ENCODE measurements at places on chromosomes 16 and 17.

DNA sequence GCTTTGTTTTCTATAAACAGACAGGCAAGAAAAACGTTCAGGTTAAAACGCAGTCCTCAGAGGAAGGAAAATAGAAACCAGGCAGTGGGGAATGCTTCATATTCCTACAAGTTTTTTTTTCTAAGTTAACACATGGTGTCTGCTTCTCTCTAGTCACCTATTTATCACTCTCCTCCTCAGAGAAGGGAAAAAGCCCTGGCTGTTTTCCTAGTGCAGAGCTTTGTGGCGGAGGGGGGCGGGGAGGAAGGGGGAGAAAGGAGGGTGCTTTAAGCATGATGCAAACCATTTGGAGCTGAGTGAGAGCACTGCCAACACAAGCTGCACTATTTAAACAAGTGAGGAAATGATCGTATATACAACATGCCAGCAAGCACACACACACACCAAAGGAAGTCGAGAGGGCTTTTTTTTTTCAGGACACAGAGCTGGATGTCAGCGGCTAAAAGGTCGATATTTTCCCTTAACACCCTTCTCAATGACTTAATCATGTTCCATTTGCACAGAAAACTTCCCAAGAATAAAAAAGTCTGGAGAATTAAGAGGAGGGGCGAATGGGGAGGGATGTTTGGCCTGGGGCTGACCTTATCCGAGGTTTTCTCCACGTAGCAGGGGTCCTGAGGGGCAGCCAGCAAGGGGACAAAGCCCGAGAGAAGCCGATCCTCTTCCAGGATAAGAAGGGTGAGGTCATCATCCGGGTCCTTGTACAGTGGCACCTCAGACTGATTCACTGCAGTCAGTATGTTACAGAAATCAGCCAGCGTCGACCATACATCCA lies 117.4 kb downstream of the HIC1 start:
- DNase-seq, result no peak

DNA sequence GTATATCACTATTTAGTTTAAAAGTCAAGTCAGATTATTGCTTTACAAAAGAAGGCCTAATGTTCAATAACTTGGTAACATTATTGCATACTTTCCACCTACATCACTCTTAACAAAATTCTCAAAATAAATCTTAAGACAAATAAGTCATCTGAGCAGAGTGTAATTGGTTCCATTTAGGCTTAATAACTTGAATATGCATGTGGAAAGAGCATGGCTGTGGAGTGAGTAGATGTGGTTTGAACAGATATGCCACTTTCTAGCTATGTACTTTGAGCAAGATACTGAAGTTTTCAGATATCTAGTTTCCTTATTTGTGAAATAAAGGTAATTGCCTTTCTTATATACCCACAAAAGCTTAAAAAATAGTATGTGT lies 6.7 kb upstream of the EVI2A start:
- no peak for DNase-seq

DNA sequence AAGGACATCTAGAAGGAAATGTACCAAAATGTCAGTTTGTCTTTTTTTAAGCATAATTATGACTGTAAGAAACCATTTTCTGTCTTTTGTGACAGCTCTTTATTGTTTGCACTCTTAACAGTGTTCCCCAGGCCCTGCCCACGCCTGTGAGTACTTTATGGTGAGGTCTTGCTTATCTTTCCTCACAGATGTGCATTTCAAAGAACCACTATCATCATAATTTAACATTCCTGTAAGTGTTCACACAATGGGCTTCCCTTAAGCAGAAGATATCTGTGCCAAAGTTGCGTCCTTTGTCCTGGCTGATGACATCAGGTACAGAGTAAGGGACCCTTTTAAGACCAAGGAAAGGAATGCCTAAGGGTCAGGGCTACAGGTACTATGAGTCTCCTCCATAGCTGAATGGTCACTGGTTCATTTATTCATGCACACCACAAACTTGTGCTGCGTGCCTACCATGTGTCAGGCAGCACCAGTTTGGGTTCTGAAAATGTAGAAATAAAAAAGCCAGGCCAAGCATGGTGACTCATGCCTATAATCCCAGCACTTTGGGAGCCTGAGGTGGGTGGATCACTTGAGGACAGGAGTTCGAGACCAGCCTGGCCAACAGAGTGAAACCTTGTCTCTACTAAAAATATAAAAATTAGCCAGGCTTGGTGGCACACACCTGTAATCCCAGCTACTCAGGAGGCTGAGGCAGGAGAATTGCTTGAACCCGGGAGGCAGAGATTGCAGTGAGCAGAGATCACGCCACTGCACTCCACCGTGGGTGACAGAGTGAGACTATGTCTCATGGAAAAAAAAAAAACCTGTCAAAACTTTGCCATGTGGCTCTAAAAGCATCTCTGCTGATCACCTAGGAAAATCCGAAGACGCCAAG lies 55.4 kb upstream of the NLK start:
- DNase-seq, result no peak

GRCh38 chr16:49651996-49652395 lies 203.9 kb downstream of the ZNF423 start:
- DNase-seq, result no peak

GRCh38 chr16:84839054-84839453 lies 19.3 kb downstream of the CRISPLD2 start:
- no peak for DNase-seq

GRCh38 chr16:88700636-88701482 lies 5.3 kb downstream of the RNF166 start:
- no peak for DNase-seq

DNA sequence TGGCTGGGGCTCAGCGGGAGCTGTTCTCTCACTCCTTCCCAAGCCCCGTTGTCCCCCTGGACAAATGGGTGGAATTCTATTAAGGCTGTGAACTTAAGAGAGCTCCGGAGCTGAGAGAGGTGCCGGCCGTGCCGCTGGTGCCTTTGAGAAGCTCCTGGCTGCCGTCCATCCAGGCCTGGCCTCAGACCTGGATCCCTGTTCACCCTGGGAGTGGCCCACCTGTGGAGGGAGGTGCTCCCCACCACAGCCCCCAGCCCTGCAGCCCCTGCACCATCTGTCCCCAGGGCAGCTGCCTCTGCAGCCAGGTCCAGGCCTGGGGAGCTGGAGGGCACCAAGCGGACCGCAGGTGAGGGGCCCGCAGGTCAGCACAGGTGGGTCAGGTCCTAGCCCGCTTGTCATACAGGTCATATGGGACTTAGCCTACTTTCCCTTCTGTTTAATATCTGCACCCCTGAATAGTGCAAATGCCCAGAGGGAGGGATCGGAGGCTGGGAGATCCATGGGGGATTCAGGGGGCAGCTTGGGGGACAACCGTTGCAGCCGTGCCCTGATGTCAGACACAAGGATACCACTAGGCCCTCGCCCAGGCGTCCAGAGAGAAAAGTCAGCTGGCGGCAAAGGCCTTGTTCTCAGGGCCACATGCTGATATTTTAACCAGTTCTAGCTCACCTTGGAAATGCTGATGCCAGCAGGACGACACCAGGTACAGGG lies 15.2 kb upstream of the METRNL start:
- peak; percentile 5 for DNase-seq

DNA sequence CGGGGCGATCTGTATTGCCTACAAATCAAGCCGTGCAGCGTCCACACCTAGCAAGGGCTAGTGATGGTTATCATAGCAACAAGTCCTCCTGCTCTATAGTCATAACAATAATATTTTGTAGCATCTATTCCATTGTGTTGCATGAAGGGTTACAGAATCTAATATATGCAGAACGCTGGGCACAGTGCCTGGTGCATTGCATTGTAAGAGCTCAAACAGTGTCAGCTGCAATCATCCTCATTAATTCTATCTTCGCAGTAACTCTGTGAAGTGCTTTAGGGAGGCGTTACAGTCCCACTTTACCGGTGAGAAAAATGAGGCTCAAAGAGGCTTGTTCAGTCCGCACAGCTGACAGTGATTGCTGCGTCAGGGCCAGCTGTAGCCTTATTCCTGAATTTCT lies 149.4 kb downstream of the RBFOX1 start:
- DNase-seq, result no peak

DNA sequence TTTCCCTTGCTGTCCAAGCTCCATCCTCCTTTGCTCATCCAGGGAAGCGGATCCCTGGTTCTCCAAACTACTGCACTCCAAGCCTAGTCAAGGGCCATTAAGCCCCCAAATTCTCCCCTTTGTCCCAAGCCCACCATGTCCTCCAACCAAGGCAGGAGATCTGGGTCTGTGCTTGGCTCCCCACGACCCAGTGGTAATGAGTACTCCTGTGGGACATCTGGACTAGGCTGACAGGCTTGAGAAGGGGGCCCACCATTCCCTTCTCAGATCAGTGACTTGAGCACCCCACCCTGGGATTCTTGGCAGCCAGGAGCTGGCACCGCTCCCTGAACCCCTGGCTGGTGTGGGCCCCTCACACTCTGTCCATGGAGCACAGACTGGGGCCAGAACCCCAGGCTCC lies 17.1 kb downstream of the OSBPL7 start:
- no peak for DNase-seq

DNA sequence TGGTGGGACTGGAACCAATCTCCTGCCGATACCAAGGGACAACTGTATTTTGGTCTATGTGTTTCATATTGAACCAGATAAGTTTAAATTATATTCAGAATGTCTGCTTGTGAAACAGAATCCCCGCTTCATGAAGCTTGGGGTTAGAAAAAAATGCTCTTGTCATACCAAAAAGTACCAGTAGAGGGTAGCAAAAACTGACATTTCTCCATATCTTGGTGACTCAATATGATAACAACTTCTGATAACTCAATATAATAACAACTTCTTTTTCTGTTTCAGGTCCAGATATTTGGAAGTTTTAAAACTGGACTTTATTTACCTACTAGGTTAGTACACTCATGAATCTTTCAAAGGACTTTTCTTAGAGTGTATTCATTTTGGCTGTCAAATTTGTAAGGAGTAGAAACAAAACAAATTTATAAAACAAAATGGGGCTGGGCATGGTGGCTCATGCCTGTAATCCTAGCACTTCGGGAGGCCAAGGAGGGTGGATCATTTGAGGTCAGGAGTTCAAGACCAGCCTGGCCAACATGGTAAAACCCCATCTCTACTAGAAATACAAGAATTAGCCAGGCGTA lies 52.3 kb upstream of the ADCY7 start:
- DNase-seq, result no peak

Data from BE2C (cell line).